Activated T-cell treated with anti-CD3 and anti-CD28 coated beads for 4 hours (primary cell): ENCODE measurements at places on chromosomes 12 and 14.

- peak; percentile 17 for DNase-seq
Observed at GRCh38 chr14:58107947-58108552, 44.0 kb downstream of the ARMH4 start.

DNA sequence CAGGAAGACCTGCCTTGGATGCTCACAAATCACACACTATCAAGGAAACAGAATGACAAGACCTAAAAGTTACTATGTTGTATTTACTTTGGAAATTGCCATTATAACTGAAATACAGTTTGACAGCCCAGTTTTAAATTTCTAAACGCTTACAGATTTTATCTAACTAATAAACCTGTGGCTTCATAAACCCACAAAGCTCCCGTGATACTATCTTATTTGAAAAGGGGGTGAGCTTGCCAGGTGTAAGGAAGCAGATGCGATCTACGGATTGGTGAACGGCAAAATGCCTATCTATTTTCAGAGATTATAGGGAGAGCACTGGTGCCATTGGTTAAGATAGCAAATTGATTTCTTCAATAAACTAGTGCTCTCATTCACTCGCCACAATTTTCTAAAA is 485.5 kb downstream of the BCAT1 start:
- DNase-seq, result no peak

GRCh38 chr14:104732355-104732804 is 8.4 kb downstream of the ADSS1 start:
- DNase-seq, result no peak

GRCh38 chr12:75986001-75986746 is 45.4 kb downstream of the PHLDA1 start:
- DNase-seq, result no peak

DNA sequence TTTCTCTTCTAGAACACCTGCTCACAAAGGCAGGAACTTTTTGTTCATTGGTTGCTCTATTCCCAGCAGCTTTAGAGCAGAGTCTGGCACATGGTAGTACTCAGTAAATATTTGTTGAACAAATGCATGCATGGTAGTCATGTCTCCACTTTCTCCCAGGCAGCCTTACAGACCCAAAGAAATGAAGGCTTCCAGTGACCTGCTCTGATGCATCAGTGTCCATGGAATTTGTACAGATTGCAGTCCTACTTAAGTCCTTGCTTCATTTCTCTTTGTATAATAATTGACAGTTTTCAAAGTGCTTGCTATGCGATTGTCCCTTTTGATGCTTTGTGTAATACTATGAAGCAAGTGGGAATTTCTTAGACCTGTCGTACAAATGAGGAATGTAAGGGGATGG is 119.6 kb downstream of the DERA start:
- DNase-seq, result no peak

DNA sequence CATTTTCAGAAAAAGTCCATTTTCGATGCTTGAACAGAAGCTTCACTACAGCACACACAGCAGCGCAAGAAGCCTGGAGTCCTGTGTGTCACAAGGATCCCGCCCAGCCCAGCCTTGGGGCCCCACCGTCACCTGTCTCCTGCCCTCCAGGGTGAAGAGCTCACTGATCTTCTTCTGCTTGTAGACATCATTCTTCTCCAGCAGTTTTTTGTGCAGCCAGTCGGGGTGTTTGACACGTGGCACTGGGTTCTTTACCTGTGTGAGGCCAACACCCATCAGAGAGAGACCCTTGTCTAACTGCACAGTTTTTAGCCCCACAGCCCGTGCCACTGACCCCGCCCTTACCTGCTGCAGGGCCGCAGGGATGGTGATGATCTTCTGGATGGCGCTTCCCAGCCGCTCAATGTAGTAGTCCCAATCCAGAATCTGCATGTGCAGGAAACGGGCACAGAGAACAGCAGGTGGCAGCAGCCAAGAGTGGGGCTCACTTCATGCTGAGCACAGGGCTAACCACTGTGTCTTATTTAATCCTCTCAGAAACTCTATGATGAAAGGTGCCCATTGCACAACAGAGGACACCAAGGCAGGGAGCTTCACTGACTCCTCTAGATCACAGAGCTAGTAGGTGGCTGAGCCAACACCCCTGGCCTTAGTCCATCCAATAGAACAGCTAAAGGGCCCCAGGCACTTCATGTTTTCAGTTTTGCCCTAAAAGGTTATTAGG is 30.0 kb downstream of the POLE start:
- no peak for DNase-seq

DNA sequence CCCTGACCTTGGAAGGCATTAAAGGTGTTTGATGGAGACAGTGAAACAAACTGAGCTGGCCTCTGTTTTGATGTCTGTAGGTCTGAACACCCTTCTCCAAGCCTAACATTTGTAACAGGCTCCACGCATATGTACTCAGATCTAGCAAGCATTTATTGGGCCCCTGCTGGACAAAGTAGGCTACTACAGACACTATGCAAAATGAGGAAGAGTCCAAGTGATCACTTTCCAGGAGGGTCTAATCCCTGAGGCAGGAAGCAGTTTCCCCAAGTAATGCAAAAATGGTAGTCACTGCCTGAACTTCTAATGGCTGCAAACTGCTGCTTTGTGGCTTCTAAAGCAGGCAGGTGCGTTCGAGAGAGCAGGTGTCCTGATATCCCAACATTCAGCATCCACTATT is 405.8 kb downstream of the MED13L start:
- DNase-seq, result no peak

- no peak for DNase-seq
Observed at GRCh38 chr14:57066887-57067513, 201.7 kb downstream of the EXOC5 start.

GRCh38 chr12:116561181-116561821 is 2.1 kb downstream of the MAP1LC3B2 start:
- no peak for DNase-seq

DNA sequence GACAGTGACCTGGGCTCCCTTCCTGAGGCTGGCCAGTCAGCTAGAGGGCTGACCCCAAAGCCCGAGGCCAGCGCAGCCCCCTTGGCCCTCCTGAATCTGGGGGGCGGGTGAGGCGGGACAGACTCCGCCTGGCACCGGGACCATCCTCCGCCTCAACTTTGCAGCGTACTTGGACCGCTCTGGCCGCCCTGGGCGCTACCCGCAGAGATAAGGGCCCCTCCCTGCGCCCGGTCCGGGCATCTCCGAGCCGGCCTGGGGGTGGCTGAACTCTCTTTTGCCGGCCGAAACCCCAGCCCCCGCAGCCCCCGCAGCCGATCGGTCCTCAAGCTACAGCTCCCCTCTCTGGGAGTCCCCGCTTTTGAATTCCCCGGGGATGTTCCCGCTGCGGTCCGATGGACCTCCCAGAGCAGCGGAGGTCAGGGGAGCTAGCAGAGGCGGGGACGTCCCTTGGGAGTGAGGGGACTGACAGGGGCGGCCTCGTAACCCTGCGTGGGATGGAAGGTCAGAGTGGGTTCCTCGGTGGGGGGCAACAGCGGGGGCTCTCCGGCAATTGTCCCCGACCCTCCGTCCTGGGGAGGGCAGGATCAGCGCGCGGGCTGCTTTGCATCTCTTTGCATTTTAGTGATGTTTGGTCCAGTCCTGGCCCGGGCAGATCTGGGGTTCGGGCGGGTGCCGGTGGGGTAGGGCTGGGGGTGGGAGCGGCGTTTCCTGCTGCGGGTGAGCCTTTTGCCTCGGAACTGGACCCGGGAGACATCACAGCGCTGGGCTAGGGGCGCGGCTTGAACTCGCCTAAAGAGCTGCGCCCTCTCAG is at the start of gene CRIP1:
TSS of gene CRIP1 (plus strand) at position 724 of the 811 bp plus-strand sequence. CDS start 374 bp downstream, outside the sequence.
- DNase-seq, result no peak

- DNase-seq, result no peak
Observed at GRCh38 chr12:91990525-91990924, 155.1 kb downstream of the BTG1 start.

- no peak for DNase-seq
Observed at GRCh38 chr12:60863421-60863820, 1267.6 kb downstream of the SLC16A7 start.

- DNase-seq, result no peak
Observed at GRCh38 chr12:79673354-79673753, 17.4 kb downstream of the PAWR start.

DNA sequence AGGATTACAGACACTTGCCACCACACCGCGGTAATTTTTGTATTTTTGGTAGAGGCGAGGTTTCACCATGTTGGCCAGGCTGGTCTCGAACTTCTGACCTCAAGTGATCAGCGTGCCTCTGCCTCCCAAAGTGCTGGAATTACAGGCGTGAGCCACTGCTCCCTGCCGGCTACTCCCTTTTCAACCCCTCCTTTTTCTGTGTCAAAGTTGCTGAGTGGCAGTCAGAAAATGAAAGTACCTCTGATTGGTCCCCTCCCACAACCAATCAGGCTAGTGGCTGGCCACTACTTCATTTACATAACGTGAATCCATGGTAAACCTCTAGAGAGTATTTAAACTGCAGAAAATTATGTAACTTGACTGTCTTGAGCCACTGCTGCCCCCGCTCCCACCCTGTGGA is 5.9 kb downstream of the RESF1 start:
- DNase-seq, result no peak

DNA sequence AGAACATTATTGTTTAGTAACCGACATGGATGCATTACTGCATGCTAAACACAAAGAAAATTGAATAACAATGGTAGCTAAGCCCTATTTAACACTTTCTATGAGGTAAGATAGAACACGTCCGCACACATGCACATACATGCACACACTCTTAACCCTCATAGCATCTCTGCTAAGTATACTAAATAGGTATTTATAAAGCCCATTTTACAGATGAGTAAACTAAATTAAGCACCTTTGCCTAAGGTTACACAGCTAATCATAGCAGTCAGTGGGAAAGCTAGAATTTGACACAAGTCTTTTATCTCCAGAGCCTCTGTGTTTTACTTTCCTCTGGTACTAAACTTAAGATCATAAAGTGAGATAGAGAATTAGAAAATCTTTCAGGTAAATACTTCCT is 435.0 kb downstream of the EGLN3 start:
- DNase-seq, result no peak

GRCh38 chr12:28253161-28253641 is 62.9 kb downstream of the CCDC91 start:
- DNase-seq, result peak; percentile 2

- no peak for DNase-seq
Observed at GRCh38 chr14:36514278-36515104, 5.5 kb downstream of the NKX2-1 start.

- DNase-seq, result no peak
Observed at GRCh38 chr14:50935126-50936015, 8.9 kb downstream of the PYGL start.

- DNase-seq, result no peak
Observed at GRCh38 chr14:93109572-93110481, 5.9 kb downstream of the ITPK1 start.

- no peak for DNase-seq
Observed at GRCh38 chr12:57529831-57530230, 7.2 kb downstream of the MBD6 start.

- DNase-seq, result no peak
Observed at GRCh38 chr12:89138048-89138852, 214.1 kb downstream of the DUSP6 start.

GRCh38 chr12:43576162-43576561 is 24.2 kb upstream of the ADAMTS20 start:
- DNase-seq, result no peak

- no peak for DNase-seq
Observed at GRCh38 chr14:73386342-73386741, 72.0 kb downstream of the NUMB start.

- DNase-seq, result no peak
Observed at GRCh38 chr14:74927225-74927624, 4.2 kb upstream of the RPS6KL1 start.

DNA sequence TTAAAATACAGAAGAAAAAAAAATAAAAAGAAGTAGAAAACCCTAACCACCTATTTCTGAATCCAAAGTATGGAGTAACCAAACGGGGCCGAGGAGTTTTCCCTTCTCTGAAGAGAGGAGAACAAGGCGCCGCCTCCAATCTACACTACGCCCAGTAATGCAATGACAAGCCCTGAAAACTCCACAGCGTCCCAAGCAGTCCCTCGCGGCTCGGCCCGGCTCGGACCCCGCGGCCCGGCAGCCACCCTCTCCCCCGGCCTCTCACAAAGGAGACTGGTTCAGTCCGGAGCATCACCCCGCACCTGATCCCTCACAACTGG is 371 bp downstream of the CHD8 start:
- no peak for DNase-seq

GRCh38 chr14:89578156-89578555 is 161.1 kb upstream of the FOXN3 start:
- DNase-seq, result no peak

DNA sequence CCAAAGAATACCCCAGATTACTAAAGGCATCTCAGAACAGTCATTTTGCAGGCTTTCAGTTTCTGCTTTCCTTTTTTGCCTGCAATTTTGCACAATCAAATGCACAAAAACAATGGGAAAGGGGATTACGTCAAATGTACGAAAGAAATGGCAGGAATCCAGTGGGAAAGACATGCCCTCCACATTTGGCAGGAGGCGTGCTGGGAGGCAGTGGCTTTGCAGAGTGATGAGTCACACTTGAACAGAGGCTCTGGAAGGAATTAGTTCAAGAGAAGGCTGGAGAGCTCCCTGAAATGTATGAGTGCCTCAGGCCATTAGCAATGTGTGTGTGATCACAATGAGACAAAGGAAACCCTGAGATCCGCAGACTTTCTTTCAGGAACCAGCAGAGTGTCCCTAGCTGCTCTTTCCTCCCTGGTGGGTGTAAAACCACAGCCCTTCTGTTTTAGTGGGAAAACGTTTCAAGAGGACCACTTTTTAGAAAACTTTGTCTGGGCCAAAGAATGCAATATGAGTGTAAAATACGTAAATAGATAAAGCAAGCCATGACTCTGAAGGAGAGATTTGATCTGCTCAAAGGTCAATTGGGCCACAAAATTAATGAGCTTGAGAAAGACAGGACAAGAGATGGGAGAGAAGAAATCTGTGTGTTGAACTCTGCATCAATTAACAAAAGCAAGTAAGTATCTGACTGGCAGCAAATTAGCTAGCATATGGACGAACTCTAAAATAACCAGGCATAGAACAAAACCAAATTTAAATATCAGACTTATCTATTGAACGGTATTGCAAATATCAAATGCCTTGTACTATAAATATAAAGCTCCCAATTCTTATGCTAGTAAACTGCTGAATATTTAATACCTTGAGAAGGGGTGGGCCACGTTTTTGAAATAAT is 155.4 kb upstream of the PDE3A start:
- no peak for DNase-seq

DNA sequence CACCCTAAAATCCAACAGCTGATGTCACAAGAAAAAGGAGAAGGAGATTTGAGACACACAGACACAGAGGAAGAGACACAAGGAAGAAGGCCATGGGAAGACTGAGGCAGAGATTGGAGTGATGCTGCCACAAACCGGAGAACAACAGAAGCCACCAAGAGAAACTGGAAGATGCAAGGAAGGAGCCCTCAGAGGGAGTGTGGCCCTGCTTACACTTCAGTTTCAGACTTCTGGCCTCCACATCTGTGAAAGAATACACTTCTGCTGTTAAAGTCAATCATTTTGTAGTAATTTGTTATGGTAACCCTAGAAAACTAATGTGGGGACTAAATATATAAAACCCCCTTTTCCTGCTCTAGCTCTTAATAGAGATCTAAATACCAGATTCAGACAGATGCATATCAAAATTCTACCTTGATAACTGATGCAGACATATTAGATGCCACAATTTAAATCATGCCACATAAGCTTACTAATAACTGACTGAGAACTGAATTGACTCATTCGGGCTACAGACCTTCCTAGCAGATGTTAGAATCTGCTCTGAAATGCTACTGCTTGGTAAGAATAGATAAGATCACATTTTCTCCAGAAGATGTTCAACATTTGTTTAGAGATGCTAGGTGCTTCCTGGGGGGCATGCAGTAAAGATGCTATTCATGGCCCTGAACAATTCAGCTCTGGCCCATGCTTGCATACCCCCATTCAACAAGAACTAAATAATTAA is 113.1 kb upstream of the CCND2 start:
- no peak for DNase-seq

- no peak for DNase-seq
Observed at GRCh38 chr12:5166976-5167375, 123.3 kb downstream of the KCNA5 start.
